ENCODE measurements at places on chromosomes 3 and 15. TPM values are rescaled to one million over a fixed set of nuclear protein-coding genes. Genes with fewer than 3 reads are reported as not detected.

Gene HIGD2B
- total RNA-seq: not detected

Gene SNX22
- 0.27 TPM for total RNA-seq

GRCh38 chr15:81843226-81843625 lies 202.6 kb downstream of the MEX3B start:
- no peak for DNase-seq

GRCh38 chr15:66139591-66140207 lies 113.9 kb downstream of the MEGF11 start:
- DNase-seq: no peak

GRCh38 chr15:65329984-65330735 lies 25.7 kb downstream of the RNU5B-1 start:
- no peak for DNase-seq

All from astrocyte (in vitro differentiated cells and primary cell).